Forelimb muscle (tissue), 1 donor: ENCODE measurements at places on chromosomes 13 and 19. TPM values are rescaled to one million over a fixed set of nuclear protein-coding genes. Genes with fewer than 3 reads are reported as not detected.

DNA sequence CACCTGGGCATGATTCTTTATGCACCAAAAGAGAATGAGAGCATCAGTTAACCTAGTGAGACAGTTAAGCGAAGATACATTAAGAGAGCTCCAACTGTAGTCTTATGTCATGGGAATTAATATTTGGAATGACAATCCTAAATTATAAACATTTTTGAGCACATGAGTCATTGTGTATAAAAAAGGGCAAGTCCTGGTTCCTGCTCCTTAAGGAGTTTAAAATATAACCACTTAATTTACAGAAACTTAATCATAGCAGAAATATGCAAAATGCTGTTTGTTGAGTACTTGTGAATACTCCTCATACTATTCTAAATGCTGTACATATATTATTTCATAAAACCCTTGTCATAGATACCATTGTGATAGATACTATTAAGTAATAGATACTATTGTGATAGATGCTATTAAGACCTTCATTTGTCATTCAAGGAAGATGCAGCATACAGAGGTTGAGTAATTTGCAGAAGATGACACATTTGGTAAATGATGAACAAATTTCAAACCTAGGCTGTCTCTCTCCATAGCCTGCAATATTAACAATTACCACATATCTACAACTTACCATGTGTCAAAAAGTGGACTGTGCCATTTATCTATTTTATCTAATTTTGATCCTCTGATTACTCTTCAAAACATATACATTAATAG is 301.0 kb downstream of the TBC1D4 start:
- no peak for DNase-seq

DNA sequence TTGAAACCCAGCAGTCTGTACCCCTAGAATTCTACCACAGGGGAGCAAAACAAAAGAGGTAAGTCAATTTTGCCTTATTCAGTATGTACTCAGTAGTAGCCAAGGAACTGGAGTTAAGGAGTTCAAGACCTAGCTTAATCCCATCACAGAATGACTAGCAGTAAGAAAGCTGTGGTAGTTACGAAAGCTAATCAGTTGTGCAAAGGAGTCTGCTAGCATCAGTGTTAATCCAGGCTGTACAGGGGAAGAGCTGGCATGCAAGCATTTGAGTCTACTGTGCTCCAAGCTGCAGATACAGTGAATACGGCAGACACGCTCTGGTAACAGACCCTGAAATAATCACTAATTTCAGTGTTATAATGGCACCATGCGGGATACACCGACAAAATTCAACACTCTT is 4.7 kb downstream of the DNMT1 start:
- no peak for DNase-seq

DNA sequence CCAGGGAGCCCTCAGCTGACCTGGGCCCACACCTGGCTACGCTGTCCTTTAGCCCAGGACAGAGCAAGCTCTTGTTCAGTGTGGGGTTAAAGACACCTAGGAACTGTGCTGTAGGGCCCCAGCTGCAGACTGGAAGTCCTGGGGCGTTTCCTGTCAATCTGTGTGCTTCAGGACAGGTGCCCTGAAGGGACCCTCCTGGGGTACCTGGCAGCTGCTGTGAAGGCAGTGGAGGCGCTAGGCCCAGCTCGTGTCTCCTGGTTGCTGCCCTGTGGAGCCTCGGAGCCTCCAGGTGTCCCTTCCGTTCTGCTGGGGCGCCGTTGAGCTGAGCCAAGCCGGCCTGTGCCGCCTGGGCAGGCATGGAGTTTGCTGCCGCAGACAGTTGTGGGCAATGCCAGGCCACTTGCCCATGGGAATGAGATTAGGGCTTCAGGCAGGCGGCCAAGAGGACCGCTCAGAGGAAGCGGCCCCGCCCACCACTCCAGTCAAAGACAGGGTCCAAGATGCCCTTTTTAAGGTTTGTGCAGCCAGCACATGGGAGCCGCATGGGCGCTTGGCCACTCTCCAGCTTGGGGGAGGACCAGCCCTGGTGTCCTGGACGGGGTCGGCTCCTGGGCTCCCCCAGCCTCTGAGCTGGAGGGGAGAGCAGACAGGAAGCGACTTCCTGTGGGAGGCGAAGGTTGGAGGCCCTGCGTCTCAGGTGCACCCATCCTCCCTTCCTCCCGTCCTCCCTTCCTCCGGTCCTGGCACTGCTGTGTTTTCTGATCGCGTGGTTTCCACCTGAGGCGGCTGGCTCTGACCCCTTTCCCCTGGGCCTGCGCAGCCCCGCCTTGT is 4.0 kb downstream of the PTBP1 start:
- no peak for DNase-seq

- DNase-seq, result no peak
These were observed 49.5 kb upstream of the FRY start for GRCh38 chr13:31982124-31982523.

DNA sequence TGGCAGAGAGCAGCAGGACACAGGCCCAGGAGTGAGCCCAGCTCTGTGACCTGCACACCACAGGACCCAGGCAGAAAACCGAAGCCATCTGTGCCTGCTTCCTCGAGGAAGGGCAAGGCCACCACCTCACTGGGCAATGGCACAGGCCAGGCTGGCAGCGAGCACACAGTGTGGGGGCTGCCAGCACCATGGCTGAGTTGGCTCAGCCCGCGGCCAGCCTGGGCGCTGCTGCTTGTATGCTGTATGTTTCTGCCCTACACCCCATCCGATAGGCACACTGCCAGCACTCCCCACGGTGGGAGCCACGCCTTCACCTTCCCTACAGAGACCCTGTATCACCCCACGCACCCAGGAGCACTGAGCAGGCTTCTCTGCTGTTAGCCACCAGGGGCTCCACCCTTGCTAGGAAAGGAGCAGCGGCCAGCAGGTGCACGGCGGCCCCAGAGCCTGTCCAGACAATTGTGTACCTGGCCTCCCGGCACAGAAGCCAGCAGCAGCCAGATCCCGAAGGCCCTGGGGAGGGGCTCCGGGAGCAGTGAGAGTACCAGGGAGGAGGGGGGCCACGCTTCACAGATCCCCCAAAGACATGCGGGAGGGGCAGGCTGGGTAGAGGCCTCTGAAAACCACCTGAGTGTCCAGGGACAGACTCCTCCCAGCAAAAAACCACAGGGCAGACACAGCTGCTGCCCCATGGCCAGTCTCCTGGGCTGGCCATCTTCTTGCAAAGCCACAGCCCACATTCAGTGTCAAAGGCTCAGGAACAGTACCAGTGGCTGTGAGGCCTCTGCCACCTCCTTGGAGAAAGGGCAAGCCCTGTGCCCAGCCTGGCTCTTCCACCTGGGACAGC is 56.1 kb downstream of the MLLT1 start:
- no peak for DNase-seq

- DNase-seq, result no peak
These were observed 71.6 kb upstream of the ZDHHC20 start for GRCh38 chr13:21530656-21531055.

GRCh38 chr13:97809576-97809975 is 143.9 kb upstream of the IPO5 start:
- DNase-seq, result no peak

- DNase-seq, result no peak
These were observed 4.9 kb downstream of the FXYD3 start for GRCh38 chr19:35120492-35120891.

GRCh38 chr13:27704681-27705080 is 83.0 kb downstream of the POLR1D start:
- no peak for DNase-seq

DNA sequence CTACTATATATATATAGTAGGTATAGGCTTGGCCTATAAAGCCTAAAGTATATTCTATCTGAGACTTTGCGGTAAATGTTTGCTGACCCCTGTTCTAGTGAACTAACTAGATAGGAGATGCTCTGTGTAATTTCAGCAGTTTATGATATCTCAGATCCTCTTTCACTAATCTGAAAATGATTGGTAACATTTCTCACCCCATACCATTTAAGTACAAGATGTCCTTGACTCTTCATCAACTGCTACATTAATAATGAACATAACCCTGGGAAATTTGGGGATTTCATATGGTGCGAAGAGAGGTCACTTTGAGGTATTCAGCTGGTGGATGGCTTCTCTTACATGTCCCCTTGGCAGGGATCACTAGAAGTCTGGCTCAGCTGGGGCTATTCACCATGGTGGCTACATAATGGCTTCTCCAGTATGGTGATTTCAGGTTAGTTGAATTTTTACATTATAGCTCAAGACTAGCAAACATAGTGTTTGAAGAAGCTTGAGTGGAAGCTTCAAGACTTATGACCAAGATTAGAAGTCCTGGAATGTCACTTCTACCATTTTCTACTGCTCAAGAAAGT is 103.6 kb upstream of the MYCBP2 start:
- DNase-seq, result no peak

- DNase-seq, result no peak
These were observed 177.3 kb upstream of the ZNF507 start for GRCh38 chr19:32168111-32168510.

DNA sequence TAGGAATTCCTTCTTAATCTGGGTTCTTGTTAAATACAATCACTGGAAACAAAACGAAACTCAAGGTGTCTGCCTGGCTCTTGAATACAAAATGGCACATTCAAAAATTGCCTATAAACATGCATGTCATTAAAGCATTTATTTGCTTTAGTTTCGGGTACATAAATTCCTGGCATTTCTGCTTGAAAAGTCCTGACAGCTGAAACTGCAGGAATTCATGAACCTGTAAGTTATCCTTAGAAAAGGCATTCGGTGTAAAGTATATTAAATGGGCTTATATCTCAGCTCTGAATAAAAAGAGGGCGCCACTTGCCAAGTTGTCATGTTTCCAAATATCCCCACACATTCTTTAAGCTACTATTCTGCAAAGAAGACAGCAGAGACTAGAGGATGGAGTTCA is 32.9 kb downstream of the RXFP2 start:
- DNase-seq, result no peak

- DNase-seq, result no peak
These were observed 26.3 kb upstream of the UQCRFS1 start for GRCh38 chr19:29239213-29239776.

DNA sequence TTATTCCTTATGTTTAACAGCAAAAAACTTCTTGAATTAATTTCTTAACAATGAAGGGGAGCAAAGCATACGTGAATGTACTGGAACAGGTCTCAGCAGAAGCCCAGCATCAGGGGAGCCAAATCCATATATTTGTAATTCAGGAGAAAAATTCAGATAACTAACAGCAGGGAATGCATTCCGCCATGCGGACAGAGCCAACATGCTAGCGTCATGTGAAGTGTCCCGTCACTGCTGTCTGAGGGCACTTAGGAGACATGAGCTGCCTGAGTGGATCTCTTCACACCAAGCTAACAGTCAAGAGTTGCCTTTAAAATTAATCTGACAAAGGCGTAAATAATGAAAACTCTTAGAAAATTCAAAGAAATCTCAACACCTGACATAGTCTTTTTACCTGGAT is 6.4 kb downstream of the AMER2 start:
- no peak for DNase-seq

GRCh38 chr13:75934889-75935288 is 298.8 kb downstream of the LMO7 start:
- no peak for DNase-seq

DNA sequence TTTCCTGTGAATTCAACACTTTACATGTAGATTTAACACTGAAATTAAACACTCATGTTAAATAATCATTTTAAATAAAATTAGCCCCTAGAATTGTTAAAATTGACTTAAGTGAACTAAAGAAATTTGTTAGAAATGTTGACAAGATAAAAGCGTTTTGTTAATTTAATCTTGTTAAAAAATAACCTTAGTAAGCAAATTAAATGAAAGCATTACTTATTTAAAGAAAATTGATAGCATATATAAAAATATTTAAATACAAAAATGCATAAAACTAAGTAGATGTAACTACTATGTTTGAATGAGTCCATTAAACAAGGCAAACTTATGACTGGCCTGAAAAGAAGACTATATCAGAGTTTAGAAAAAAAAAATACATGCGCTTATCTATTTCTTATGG is 99.0 kb upstream of the TRPC4 start:
- no peak for DNase-seq

- DNase-seq, result no peak
These were observed 2701.3 kb downstream of the PCDH9 start for GRCh38 chr13:64528838-64529237.

DNA sequence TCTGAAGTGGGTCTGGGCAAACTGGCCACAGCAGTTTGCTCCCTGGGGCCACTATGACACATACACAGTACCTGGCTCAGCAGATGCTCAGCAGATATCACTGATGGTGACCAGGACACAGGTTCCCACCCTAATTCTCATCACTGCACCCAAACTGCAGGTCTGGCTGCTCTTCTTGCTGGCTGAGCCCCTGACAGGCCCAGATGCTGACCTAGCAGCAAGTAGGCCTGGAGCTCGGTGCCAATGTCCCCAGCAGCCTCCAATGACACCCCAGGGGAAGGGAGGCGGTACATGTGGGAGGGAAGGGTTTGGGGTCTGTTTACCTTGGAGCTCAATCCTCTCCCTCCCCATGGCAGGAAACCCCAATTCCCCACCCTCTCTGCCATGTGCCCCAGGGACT is 5.1 kb downstream of the UBE2S start:
- no peak for DNase-seq

DNA sequence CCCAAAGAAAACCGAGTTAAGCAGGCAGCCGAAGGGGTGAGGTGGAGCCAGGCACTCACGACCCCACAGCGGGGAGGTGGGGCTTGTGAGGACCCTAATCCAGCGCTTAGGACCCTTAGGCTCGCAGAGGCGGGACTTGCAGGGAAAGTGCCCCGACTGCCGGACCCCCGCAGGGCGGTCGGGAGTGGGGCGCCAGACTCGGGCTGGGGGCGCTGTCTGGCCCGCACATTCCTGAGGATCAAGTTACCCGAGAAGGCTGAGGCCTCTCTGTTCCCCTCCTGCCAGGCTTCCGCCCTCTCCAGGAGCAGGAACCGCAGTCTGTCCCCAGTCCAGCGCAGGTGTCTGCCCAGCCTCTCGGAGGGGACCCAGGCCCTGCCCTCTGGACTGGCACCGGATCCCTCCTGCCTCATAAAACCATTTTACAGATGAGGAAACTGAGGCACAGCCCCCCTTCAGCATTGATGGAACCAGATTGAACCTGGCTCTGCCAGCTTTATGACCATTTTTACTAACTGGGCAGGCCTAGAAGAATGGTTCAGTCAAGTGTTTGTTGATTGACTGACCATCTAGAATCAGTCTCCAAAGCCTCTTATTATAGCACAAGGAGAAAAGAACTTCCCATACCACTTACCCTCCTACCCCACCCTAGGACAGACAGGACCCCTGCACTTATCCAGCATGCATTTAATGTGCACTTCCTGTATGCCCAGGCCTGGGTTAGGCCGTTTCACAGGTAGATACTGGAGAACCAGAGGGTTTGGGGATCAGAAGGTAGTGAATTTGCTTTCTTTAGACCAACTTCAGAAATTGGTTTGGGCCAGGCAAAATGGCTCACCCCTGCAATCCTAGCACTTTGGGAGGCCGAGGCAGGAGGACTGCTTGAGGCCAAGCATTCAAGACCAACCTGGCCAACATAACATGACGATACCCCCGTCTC is 6.7 kb upstream of the JUND start:
- DNase-seq, result no peak

The ZNF90 gene
- 4.2 TPM for polyA plus RNA-seq

The ATP8A2 gene
- polyA plus RNA-seq, result 2.1 TPM

The VSTM1 gene
- 0.19 TPM for polyA plus RNA-seq

The JUNB gene
- 32.1 TPM for polyA plus RNA-seq

The LAIR1 gene
- polyA plus RNA-seq, result 6.6 TPM

The TTC9B gene
- polyA plus RNA-seq, result 0.10 TPM

The ADAMTSL5 gene
- 16.5 TPM for polyA plus RNA-seq

The GNA15 gene
- polyA plus RNA-seq, result 1.6 TPM

The EDDM13 gene
- polyA plus RNA-seq, result 1.8 TPM
